ENCODE measurements at places on chromosomes 4 and X.
A peak's percentile ranks its signal among the peaks of the same experiment; 100 is the strongest.

DNA sequence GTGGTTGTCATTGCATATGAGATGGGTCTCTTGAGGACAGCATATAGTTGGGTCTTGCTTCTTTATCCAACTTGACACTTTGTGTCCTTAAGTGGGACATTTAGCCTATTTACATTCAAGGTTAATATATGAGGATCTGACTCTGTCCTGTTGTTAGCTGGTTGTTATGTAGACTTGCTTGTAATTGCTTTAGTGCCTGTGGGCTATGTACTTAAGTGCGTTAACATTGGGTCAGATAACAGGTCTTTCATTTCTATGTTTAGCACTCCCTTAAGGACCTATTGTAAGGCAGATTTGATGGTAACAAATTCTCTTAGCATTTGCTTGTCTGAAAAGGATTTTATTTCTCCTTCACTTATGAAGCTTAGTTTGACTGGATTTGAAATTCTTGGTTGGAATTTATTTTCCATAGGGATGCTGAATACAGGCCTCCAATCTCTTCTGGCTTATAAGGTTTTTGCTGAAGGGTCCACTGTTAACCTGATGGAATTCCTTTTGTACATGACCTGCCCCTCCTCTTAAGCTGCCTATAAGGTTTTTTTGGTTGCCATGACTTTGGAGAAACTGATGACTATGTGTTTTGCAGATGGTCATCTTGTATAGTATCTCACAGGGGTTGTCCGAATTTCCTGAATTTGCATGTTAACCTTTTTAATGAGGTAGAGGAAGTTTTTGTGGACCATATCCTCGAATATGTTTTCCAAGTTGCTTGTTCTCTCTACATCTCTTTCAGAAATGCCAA, 162.0 kb downstream of the NKX6-1 start:
- no peaks in the 10 kb centered on the region for H3K27me3 ChIP-seq
- H3K36me3 ChIP-seq: no peaks in the 10 kb centered on the region
- no peak overlapping the region for H3K27ac ChIP-seq
- no peaks in the 10 kb centered on the region for H3K4me1 ChIP-seq
- DNase-seq: no peak

GRCh38 chr4:100367451-100367850, 150.4 kb downstream of the EMCN start:
- no peaks in the 10 kb centered on the region for H3K36me3 ChIP-seq
- no peak for DNase-seq
- no peaks in the 10 kb centered on the region for H3K4me1 ChIP-seq
- no peak overlapping the region for H3K27ac ChIP-seq
- H3K4me3 ChIP-seq: no peak overlapping the region

DNA sequence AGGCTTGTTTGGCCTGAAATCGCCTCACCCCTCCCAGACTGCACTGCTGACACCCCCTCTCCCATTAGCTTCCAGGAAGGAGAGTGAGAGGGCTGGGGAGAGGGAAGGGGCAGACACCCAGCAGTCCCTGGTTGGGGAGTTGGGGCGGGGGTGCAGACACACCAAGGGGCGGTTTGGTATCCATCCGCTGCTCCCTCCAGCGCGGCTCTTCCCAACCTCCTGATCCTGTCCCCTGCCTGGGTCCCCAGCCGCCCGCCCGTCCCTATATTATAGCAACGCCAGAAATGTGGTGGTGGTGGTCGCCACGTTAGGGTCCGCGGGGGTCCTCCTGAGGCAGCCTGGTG, 24.9 kb downstream of the GPRASP3 start:
- no peaks in the 10 kb centered on the region for H3K36me3 ChIP-seq
- H3K4me3 ChIP-seq: no peak overlapping the region
- peaks cover 8% of the 10 kb centered on the region for H3K4me1 ChIP-seq
- peaks cover 3% of the 10 kb centered on the region for H3K27me3 ChIP-seq

GRCh38 chr4:3818371-3818770, 52.2 kb downstream of the ADRA2C start:
- no peak overlapping the region for H3K27ac ChIP-seq
- no peak for DNase-seq
- no peaks in the 10 kb centered on the region for H3K36me3 ChIP-seq
- H3K27me3 ChIP-seq: no peaks in the 10 kb centered on the region
- no peaks in the 10 kb centered on the region for H3K4me1 ChIP-seq
- no peak overlapping the region for H3K4me3 ChIP-seq

DNA sequence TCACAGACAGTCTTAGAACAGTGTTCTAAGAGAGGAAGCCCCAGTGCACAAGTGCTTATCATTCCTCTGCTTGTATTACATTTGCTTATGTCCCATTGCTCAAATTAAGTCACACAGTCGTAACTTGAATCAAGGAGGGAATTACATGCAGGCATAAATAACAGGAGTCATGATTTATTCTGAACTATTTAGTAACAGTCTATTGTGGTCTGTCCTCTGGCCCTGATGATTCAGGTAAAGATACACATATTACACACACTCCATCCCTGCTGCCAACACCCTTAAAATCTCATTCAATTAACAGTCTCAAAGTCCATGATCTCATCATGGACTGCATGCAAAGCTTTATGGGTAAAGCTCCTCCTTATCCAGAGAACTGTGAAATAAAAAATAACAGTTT, 60.1 kb downstream of the GRIA2 start:
- H3K36me3 ChIP-seq: no peaks in the 10 kb centered on the region
- H3K27ac ChIP-seq: no peak overlapping the region

- peaks cover 62% of the 10 kb centered on the region for H3K4me1 ChIP-seq
- no peak overlapping the region for H3K27ac ChIP-seq
- H3K27me3 ChIP-seq: no peaks in the 10 kb centered on the region
- peaks cover 28% of the 10 kb centered on the region for H3K36me3 ChIP-seq
These were observed 3.0 kb downstream of the AVPR2 start for GRCh38 chrX:153907456-153907855.

DNA sequence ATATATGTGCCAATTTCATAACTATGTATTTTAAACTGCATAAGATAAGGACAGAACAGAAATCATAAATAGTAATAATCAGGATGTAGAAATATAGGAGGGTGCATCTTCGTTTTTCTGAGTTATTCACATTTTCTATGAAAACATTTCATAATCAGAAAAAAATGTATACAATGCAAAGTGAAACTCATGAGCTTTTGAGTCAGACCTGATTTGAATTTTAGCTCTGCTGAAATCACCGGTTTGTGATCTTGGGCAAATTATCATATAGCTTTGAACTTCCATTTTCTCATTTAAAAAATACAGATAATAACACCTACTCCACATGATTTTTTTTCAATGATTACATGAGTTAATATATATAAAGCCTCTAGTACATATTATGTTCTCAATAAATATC, 106.9 kb downstream of the KDR start:
- no peaks in the 10 kb centered on the region for H3K36me3 ChIP-seq
- H3K4me3 ChIP-seq: no peak overlapping the region
- H3K27ac ChIP-seq: no peak overlapping the region
- no peak for DNase-seq
- no peaks in the 10 kb centered on the region for H3K4me1 ChIP-seq

DNA sequence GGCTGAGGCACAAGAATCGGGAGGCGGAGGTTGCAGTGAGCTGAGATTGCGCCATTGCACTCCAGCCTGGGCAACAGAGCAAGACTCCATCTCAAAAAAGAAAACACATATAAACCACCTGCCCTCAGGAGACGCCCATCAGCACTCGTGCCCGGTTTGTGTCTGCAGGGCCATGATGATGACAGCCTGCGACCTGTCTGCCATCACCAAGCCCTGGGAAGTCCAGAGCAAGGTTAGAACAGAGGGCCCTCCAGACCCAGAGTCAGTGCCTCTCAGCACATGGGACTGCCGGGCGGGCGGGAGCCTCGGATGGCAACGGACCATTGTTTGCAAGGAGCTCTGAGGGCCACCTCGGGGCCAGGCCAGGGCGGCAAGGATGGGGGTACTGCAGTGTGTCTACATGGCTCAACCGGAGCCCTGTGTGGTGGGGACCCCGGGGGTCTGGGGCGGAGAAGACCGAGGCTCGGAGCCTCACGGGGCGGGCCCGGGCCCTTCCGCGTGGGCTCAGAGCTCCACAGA, 9.3 kb downstream of the ATP5ME start:
- no peaks in the 10 kb centered on the region for H3K36me3 ChIP-seq
- H3K27ac ChIP-seq: no peak overlapping the region
- H3K27me3 ChIP-seq: no peaks in the 10 kb centered on the region
- H3K4me1 ChIP-seq: peaks cover 32% of the 10 kb centered on the region
- H3K4me3 ChIP-seq: no peak overlapping the region

DNA sequence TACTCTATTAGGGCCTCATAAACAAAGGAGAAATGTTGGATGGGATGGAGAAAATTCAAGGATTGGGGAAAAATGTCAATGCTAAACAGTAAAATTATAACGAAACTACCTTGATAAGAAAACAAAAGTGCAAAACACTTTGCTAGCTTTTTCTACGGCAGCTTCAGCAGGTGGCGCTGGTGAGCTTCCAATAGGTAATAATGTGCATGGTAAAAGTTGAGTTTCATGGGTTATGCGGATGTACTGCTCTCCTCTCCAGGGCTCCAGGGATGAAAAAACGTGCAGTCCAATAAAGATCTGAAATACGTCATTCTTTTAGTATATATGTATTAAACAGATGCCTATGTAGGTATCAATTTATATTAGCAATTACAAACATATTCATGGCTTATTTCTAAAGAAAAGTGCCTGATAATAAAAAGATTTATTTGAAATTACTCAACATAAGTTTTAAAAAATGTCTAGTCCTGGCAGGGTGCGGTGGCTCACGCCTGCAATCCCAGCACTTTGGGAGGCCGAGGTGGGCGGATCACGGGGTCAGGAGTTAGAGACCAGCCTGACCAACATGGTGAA, 239.6 kb downstream of the GRXCR1 start:
- H3K27ac ChIP-seq: no peak overlapping the region
- H3K27me3 ChIP-seq: no peaks in the 10 kb centered on the region
- no peak for DNase-seq
- H3K4me1 ChIP-seq: no peaks in the 10 kb centered on the region
- no peak overlapping the region for H3K4me3 ChIP-seq
- H3K36me3 ChIP-seq: no peaks in the 10 kb centered on the region

DNA sequence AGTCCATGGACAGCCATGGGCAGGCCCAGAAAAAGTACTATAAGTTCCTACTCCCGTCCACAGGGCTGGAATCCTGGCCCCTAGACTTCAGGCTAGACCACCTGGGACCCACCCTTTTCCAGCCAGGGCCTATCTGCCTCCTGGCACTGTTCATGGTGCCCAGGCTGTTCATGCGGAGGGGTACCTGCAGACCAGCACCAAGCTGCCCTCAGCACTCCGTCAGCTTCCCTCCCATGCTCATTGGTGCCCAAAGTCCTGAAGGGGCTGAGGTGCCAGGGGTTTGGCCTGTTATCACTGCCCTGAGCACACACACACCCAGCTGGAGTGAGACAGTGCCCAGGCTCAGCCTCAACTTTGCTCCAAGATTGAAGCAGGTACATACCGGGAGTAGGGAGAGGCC, 477.7 kb downstream of the STPG2 start:
- DNase-seq: no peak
- H3K4me3 ChIP-seq: no peak overlapping the region
- H3K4me1 ChIP-seq: no peaks in the 10 kb centered on the region
- no peaks in the 10 kb centered on the region for H3K36me3 ChIP-seq
- no peak overlapping the region for H3K27ac ChIP-seq
- H3K27me3 ChIP-seq: no peaks in the 10 kb centered on the region

GRCh38 chr4:20615486-20616260, 84.6 kb upstream of the PACRGL start:
- DNase-seq: no peak
- no peak overlapping the region for H3K4me3 ChIP-seq
- no peaks in the 10 kb centered on the region for H3K36me3 ChIP-seq
- no peaks in the 10 kb centered on the region for H3K27me3 ChIP-seq
- H3K4me1 ChIP-seq: no peaks in the 10 kb centered on the region

DNA sequence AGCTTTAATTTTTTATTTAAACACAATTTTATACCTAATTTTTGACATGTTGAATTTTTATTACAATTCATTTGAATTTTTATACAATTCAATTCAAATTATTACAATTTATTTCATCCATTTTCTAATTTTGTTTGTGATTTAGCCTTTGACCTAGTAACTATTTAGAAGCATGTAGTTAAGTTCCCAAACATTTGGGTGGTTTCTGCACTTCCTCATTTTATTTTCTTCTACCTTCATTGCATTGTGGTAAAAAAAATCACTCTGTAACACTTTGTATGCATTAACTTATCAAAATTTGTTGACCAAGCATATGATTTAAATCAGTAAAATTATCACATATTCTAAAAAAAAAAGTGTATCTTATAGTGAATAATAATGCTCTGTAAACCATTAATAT, 928.9 kb downstream of the ARAP2 start:
- no peaks in the 10 kb centered on the region for H3K27me3 ChIP-seq
- DNase-seq: no peak
- no peak overlapping the region for H3K27ac ChIP-seq
- H3K4me3 ChIP-seq: no peak overlapping the region
- no peaks in the 10 kb centered on the region for H3K36me3 ChIP-seq

GRCh38 chr4:184416913-184417734, 57.2 kb downstream of the IRF2 start:
- H3K27ac ChIP-seq: peak overlapping the region; percentile 87
- DNase-seq: peak; percentile 25
- peaks cover 47% of the 10 kb centered on the region for H3K4me1 ChIP-seq
- H3K36me3 ChIP-seq: peaks cover 51% of the 10 kb centered on the region

DNA sequence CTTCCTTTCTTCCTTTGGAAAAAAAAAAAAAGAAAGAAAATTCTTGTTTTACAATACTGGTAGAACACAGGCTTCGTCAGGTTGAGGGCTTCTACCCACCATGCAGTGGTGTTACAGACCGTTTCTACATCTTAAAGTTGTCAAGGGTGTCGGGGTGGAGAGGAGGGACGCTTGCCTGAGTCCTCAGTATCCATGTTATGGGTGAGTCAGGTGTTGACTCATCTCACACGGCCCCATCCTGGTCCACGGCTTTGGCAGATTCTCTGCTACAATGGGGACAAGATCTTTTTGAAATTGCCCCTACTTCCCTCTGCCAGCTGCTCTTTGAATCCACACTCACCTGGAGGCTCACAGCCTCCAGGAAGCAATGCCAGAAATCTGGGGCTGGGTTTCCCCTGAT, 310.3 kb upstream of the ZFP42 start:
- H3K4me1 ChIP-seq: no peaks in the 10 kb centered on the region
- H3K27me3 ChIP-seq: no peaks in the 10 kb centered on the region

DNA sequence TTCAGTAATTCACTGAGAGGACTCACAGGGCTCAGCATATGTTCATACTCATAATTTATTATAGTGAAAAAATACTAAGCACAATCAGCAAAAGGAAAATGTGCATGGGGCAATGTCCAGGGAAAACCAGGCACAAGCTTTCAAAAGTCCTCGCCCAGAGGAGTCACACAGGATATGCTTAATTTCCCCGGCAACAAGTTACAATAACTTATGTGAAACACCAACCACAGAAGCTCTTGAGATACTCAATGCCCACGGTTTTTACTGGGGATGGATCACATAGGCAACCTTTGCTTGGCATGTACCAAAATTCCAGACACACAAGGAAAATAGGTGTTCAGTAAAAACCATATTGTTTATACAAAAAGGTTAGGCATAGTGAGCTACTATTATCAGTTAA, 38.5 kb upstream of the STPG2 start:
- H3K27me3 ChIP-seq: no peaks in the 10 kb centered on the region
- no peak overlapping the region for H3K4me3 ChIP-seq
- DNase-seq: no peak

DNA sequence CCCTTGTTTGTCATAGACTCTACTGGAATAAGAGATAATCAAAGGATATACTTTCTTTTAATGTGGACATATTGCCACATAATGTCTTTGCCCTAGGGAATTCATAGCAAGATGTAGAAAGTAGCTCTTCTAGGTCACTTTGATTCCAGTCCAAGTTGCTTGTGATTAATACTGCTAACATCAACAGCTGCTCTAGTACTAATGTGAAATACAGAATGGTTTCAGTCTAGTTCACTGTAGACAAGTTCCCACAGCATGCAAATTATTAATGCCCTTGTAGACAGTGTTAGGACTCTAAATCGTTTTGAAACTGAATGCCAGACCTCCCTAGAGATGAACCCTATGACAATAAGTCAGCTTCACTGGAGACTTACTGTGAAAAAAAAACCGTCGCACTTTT, 494.6 kb upstream of the ATOH1 start:
- no peak overlapping the region for H3K27ac ChIP-seq
- no peak overlapping the region for H3K4me3 ChIP-seq
- no peaks in the 10 kb centered on the region for H3K36me3 ChIP-seq
- no peaks in the 10 kb centered on the region for H3K27me3 ChIP-seq
